ENCODE measurements at places on chromosomes 12 and 14. TPM values are rescaled to one million over a fixed set of nuclear protein-coding genes. Genes with fewer than 3 reads are reported as not detected.

DNA sequence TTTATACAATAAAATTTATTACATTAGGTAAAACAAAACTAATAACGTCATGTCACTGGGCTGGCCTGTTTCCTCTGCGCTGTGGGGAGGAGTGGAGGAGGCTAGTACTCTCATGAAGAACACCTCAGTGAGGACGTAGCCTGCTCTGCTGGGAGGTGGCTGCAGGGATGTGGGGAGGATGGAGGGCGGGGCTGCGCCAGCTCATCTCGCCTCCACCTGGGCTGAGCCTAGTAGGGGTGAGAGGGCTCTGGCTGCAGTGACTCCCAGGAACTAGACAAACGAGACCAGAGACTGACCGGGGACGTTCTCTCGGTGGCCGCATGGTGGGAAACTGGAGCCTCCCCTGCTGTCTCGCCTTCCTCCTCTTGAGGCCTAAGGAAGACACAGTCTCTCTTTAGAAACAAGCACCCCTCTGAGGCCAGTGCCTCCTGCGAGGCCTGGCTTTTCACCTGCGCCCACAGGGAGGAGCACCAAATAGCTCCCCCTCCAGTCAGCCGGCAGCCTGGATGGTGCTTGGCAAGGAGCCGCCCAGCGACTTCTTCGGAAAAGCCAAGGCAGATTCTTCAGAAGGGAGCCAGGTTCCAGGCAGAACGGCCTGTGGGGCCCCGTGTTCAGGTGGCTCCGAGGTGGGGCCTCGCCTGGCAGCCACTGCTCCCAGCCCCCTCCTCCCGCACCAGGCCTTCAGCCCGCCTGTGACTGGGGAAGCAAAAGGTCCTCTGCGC lies 62.4 kb downstream of the PLEKHG3 start:
- DNase-seq = no peak

GRCh38 chr12:75271576-75271975 lies 58.5 kb downstream of the CAPS2 start:
- no peak for DNase-seq

DNA sequence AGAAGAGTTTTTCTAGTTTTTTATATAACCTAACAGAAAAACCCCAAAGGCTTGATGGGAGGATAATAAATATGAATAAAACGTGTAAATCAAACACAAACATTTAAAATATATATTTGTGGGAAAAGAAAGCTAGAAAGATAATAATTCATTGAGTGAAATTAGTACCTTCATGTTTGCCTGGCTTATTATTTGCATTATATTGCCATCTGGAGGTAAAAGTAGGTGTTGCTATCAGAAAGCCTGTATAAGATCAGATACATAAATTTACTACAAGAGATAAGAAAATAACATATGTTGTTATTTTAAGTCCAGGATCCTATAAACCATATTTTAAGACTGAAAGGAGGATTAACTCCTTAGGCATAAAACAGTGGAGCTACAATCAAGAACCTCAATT lies 77.7 kb downstream of the NTS start:
- no peak for DNase-seq

GRCh38 chr12:128844031-128844635 lies 9.1 kb upstream of the GLT1D1 start:
- no peak for DNase-seq

- DNase-seq = no peak
Measured at GRCh38 chr12:51751661-51752060, 96.9 kb downstream of the FIGNL2 start.

DNA sequence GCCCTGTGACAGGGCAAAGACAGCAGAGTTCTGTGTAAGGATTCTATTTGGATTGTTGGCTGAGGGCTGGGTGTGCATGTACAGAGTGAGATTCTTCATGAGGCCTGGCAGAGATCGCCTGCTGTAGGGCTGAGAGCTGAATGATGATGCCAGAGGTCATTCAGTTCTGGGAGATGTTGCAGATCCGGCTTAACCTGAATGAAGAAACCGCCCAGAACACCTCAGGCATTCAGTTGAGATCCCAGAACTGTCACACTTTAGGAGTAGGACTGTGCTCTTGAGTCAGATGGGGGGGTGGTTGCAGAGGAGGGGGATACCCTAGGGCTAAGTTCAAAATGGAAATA lies 5.8 kb upstream of the EVL start:
- no peak for DNase-seq

DNA sequence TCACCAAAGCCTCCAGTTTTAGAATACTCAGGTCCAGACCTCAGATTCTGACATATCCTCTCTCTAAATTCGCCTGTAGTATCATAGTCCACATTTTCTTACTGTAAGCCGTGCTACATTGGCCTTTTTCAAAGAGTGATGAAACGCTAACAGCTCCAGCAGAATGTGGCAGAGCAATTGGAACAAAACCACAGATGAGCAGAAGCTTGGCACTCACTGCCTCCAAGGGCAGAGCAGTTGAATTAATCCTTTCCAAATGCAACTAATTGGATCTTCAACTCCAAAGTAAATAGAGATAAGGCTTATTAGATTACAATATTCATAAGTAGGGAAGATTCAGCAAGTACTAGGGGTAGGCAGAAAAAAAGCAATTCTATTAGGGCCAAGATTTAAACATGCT lies 128.3 kb downstream of the SLC35F4 start:
- DNase-seq = no peak

GRCh38 chr14:50067723-50068495 lies 48.5 kb downstream of the VCPKMT start:
- no peak for DNase-seq

GRCh38 chr14:30657606-30658163 lies 35.6 kb downstream of the SCFD1 start:
- no peak for DNase-seq

DNA sequence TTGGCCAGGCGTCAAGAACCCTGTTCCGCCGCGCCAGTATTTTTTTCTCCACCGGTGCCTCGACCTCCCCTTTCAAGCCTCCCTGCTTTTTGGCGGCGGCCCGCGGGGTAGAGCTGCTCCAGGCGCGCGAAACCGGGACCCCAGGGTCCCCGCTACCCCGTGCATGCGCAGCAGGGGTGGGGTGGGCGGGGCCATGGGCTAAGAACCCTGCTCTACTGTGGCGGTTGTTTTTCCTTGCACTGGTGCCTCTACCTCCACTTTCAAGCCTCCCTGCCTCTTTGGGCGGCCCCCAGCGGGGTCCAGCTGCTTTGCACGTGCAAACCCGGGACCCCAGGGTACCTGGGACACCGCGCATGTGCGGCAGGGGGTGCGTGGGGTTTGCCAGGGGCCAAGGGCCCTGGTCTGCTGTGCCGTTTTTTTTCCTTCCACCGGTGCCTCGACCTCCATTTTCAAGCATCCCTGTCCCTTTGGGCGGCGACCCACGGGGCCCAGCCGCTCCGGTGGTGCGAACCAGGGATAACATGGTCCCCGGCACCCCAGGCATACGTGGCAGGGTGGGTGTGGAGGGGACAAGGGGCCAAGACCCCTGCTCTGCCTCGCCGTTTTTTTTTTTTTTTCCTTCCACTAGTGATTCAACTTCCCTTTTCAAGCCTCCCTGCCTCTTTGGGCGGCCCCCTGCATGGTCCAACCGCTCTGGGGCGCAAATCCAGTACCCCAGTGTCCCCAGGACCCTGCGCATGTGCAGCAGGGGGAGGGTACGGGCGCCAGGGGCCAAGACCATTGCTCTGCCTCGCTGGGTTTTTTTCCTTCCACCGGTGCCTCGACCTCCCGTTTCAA lies 326.8 kb downstream of the ALG10 start:
- DNase-seq = no peak

- no peak for DNase-seq
Measured at GRCh38 chr14:33806905-33807304, 144.0 kb downstream of the EGLN3 start.

- no peak for DNase-seq
Measured at GRCh38 chr12:80299976-80300375, 144.1 kb upstream of the PTPRQ start.

DNA sequence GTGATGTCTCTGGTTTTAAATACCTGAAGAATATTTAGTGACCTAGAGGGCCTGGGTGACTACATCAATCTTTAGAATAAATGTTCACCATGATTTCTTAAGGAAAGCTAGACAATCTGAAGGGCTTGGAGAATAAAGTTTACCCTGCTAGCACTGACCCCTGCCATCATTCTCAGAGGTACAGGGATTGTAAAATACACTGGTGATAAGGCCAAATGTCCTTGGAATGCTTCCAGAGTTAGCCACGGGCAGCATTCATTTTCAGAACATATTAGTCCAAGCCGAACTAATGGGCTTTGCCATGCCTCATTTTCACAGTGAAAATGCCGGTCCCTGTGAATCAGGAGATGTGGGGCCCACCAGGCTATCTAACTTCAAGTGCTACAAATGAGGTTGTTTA lies 1381.7 kb upstream of the SEL1L start:
- DNase-seq = no peak

GRCh38 chr12:126869644-126870043 lies 1397.3 kb upstream of the TMEM132C start:
- DNase-seq = no peak

GRCh38 chr12:109770861-109771670 lies 57.4 kb downstream of the FAM222A start:
- no peak for DNase-seq

- DNase-seq = no peak
Measured at GRCh38 chr14:54533100-54533499, 23.4 kb downstream of the CGRRF1 start.

- DNase-seq = no peak
Measured at GRCh38 chr14:65141523-65141922, 39.2 kb upstream of the MAX start.

DNA sequence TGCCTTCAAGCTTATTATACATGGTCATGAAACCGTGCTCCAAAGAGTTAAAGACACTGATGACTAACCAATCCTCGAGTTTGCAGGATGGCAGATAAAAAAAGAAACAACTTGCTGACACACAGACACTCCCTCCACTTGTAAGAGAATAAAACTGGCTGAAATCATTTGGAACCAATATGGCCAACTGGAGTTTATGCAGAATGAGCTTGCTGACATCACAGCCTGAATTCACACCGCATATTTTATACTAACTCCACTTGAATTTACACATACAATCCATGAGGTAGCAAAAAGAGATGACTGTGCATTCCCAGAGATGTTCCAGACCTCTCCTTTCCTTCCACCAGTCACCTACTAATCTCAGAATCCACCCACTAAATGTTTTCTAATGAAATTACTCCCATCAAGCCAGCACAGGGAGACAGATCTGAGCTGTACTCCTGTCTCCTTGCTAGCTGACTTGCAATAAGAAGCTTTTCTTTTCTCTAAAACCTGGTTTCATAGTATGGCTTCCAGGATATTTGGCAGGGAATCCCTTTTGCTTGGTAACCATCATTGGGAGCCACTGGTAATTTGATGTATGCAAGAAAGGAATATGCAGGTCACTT lies 15.8 kb upstream of the PTPRR start:
- no peak for DNase-seq

- no peak for DNase-seq
Measured at GRCh38 chr14:93369713-93370266, 22.8 kb downstream of the COX8C start.

GRCh38 chr12:76284816-76285750 lies 63.1 kb downstream of the BBS10 start:
- no peak for DNase-seq

- no peak for DNase-seq
Measured at GRCh38 chr14:67360470-67361206, 510 bp downstream of the EIF2S1 start.

The CRY1 gene
- total RNA-seq = 70.7 TPM

The AMDHD1 gene
- 0.78 TPM for total RNA-seq

The A2M gene
- total RNA-seq = not detected

The HOXC9 gene
- not detected for total RNA-seq

The ALG10 gene
- 10.7 TPM for total RNA-seq

The PCED1B gene
- total RNA-seq = 18.7 TPM

The TMEM63C gene
- total RNA-seq = 0.89 TPM

The LALBA gene
- total RNA-seq = not detected

The CLEC4A gene
- 1.0 TPM for total RNA-seq

The LRP10 gene
- 52.4 TPM for total RNA-seq

The RNASE7 gene
- not detected for total RNA-seq

The UNC79 gene
- not detected for total RNA-seq

All from CD4-positive, alpha-beta T cell (primary cell).